Breast epithelium (tissue), 4 donors: ENCODE measurements at places on chromosomes 3 and 15.

- no peak for DNase-seq
Observed at GRCh38 chr3:7684182-7684715, 817.4 kb upstream of the LMCD1 start.

GRCh38 chr15:20272422-20273184, 269.0 kb downstream of the GOLGA6L6 start:
- no peak for DNase-seq

DNA sequence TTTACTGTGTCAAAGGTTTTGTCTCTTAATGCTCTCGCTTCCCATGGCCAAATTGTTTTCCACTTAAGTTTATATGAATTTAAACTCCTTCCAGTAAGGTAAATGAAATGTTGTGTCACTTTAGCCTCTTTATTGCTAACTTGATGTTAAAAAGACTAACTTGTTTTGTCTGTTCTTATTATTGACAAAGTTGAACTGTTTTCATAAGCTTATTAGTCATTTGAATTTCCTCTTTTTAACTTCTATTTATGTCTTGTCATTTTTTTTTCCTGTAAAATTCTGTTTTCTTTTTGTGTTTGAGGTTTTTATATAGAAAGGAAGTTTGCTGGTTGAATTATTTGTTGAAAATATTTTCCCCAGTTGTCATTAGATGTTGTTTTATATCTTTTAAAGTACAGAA, 25.8 kb downstream of the FAM98B start:
- DNase-seq = no peak

DNA sequence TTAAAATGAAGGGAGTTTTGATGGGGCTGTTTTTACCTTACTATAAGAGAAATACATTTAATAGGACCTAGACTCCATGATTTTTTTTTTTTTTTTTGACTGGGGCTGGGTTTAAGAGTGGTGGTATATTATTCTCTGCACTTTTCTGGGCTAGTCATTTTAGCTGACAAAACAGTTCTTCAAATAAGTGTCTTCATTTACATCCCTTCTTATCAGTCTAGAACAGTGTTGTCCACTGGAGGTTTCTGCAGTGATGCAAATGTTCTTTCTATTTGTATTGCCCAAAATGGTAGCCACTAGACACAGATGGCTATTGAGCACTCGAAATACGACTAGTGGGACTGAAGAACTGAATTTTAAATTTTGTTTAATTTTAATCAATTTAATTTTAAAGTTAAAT, 37.2 kb downstream of the KLHL18 start:
- no peak for DNase-seq

DNA sequence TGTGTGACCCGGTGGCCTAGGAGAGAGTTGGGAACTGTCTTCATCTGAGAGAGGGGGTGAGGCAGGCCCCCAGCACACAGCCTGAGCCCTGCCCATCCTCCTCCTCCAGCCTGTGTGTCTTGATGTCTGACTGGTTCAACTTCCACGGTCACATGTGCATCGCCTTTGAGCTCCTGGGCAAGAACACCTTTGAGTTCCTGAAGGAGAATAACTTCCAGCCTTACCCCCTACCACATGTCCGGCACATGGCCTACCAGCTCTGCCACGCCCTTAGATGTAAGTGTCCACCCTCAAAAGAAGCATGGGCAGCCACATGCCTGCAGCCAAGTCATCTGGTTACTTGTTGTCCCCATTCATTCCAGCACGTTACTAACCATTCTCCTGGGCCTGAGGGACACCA, 10.1 kb downstream of the CLK3 start:
- no peak for DNase-seq

GRCh38 chr3:55482496-55483195, 4.5 kb downstream of the WNT5A start:
- no peak for DNase-seq

DNA sequence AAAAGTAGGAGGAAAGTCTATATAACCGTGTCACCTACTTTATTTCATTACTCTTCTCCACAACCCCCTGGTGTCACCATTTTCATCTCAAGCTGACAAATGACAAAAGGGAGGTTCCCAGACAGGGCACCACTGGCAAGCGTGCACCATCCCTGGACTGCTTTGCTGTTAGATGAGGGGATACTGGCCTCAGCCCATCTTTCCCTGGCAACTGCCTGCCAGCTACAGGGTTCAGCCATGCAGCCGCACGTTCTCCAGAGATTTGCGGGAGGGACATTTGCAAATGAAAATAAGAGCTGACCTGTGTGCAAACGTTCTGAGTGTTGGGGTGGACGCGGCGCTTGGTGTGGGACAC, 660 bp downstream of the UROC1 start:
- no peak for DNase-seq

DNA sequence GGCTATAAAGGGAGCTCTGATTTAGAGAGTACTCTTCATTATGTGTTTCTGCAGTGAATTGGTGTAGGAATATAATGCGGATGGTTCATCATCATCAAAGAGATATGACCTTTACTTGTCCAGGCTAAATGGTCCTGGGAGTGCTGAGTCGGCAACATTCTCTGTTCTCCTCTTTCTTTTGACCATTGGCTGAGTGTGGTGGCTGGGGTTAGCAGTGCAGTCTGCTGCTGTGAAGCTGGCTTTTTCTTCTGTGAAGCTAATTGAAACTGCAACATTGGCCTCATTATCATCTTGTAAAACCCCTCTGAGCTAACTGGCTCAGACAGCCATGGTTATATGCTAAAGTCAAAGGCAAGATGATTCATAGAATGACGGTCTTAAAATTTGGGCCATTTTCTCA, 83.8 kb downstream of the THRB start:
- DNase-seq = no peak

GRCh38 chr3:116445311-116445841, at the start of gene LSAMP:
LSAMP (minus strand) TSS chr3:116445487.
- DNase-seq = no peak

DNA sequence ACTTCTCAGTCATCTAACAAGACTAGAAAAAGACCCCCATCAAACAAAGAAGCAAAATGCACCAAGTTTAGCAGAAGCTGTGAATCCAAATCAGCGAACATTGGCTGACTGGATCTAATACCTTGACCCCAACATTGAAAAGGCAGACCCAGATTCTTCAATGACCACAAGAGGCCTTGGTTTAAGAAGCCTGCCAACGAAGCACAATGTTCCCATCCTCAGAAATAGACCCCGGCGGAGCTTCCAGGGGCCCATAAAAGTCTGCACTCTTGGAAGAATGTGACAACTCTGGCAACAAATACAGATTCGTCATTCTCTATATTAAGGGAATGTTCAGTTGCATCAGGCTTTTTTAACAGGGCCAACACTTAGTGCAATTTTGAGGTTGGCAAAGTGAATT, 112.8 kb upstream of the BCL6 start:
- DNase-seq = no peak

- DNase-seq = no peak
Observed at GRCh38 chr15:48634893-48635292, 10.6 kb downstream of the FBN1 start.

DNA sequence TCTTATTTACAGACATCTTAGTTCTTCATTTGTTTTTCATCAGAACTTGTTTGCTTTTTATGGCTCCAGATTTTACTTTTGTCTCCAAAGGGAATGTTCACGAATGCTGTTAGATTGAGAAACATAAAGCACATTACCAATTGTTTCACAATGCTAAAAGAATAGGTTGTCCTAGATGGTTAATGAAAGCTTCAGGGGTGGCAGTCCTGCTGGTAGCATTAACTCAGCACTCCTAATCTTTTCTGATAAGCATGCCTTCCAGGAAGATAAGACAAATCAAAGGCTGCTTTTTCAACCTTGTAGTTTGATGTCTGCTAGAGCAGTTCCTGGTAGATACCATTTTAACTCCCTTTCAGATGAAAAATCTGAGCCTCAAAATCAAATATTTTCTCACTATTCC, 619.4 kb downstream of the PYDC2 start:
- no peak for DNase-seq

GRCh38 chr3:3516996-3517395, 282.2 kb upstream of the LRRN1 start:
- DNase-seq = no peak
